Hematopoietic multipotent progenitor cell treated with erythropoietin and hydrocortisone succinate and interleukin-3 and kit ligand, for 8 days (in vitro differentiated cells): ENCODE measurements at places on chromosomes 16 and 17.
A peak's percentile ranks its signal among the peaks of the same experiment; 100 is the strongest.

- DNase-seq, result no peak
Observed at GRCh38 chr16:73544826-73545225, 496.9 kb upstream of the ZFHX3 start.

DNA sequence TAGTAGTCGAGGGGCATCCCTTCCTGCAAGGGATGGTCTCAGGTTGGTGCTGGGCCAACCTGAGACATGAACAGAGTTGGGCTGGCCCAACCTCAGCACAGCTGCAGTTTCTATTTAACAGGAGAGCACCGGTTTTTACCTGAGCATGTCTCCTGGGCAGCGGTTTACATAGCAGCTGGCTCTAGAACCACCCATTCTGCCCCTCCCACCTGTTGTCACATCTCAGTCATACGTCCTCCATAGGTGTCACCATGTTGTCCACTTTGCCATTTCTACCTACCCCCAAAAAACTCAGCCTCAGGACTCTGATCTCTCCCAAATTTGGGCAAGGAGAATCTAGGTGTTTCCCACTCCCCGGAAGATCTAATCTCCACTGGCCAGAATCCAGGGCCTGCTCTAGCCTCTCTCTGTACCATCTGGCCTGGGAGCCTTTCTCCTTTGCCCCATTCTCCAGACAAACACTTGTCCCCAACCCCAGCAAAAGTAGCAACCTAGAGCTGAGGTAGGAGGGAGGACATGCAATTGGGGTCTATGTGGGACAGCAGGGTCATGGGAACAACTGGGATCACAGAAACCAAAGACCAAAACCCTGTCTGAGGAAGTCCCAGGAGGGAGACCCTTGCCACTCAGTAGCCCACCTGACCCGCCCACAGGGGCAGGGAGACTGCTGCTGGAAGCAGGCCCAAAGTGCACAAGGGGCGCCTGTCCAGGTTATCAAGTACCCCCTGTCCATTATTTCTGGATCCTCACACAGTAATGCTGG lies 19.1 kb downstream of the ETV4 start:
- DNase-seq, result no peak

GRCh38 chr16:17470182-17470907 lies 415 bp downstream of the XYLT1 start:
- DNase-seq, result no peak

DNA sequence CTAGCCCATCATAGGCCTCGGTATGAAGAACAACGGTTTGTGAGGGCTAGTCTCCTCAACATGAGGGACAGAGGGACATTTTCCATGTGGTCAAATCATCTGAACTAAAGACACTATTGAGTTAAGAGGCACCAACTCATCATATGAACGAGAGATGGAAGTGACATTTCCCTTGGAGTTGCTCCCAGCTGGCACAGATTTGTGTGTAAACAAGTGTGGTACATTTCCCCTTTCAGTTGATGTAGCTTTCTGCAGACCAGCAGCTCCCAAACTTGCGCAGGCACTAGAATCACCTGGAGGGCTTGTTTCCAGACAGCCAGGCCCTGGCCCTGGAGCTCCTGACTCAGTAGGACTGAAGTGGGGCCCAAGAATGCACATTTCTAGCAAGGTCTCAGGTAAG lies 205.5 kb downstream of the PARN start:
- DNase-seq, result no peak

DNA sequence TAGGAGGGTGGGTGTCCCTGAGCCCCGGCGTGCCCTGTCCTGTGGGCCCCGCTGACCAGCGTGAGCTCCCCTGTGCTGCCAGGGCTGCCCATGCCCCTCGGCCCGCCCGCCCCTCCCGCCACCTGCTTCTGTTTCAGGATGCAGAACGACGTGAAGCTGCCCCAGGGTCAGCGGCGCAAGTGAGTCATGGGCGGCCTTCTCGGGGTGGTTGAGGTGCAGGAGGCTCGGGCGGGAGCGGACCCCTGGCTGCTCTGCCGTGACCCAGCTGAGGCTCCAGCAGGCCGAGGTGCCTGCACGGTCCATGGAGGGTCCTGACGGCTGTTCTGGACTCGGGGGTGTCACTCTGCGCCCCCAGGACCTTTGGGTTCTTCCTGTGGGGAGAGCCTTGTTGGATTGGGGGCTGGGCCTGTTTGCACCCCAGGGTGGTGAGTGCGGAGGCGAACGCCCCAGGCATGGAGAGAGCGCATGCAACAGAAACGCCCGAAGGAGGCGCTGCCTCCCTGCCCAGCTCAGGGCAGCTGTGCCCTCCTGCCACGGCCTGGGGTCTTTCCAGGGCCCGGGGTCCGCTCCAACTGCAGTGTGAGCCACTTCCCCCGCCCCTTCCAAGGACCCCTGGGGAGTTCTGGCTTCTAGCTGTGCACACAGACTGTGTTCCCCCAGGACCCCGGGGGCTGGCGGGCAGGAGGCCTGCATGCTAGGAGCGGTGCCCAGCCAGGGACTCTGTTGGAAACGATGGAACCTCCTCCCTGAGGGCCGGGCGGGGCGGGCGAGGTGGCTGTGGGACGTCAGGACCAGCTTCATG lies 4.0 kb downstream of the SLC25A10 start:
- DNase-seq, result no peak

GRCh38 chr16:85391769-85392583 lies 221.1 kb upstream of the GSE1 start:
- DNase-seq, result no peak

- DNase-seq, result peak; percentile 33
Observed at GRCh38 chr17:42362245-42362961, 25.8 kb downstream of the STAT3 start.
